ENCODE measurements at places on chromosomes 1 and 21.

GRCh38 chr21:17050156-17050555 is 462.7 kb upstream of the CXADR start:
- DNase-seq: no peak

DNA sequence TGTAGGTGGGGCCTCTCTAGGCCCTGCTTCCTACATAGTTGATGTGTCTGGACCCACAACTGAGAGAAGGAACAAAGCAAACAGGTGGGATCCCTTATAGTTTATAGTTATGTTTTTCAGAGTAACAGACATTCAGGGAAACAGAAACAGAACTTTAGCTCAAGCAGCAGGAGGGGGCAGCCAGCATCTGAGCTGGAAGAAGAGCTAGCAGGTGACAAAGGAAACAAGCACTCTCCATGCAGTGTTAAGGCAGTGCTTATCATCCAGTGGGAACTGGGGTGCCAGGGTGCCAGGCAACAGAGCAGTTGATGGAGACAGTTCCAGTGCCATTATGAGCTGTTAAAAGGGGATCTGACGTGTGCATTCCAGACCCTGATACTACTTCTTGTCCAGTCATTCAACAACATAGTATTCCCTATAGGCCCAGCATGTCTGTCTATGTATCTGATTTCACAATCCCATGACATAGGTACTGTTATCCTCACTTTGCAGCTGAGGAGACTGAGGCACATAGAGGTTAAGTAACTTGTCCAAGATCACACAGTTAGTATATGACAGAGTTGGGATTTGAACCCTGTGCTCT is 13.5 kb downstream of the HIVEP3 start:
- DNase-seq: no peak

- no peak for DNase-seq
Measured at GRCh38 chr1:172605641-172606040, 53.3 kb upstream of the FASLG start.

DNA sequence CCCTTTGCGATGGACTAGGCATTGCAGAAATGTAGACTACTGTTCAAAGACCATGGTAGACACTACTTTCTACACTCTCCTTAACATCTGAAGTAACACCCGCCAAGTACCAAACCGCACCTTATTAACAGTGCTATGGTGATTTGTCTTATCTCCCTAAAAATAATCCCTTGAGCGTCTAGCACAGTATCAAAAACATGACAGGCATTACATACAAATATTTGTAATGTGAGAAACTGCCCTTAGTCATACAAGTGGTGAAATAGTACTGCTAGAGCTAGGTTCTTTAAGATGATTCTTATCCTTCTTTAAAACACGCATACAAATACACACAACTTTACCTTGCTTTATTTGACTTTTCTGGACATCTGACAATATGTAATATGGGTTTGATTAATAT is 27.2 kb downstream of the PUM1 start:
- peak; percentile 62 for DNase-seq

- DNase-seq: peak; percentile 10
Measured at GRCh38 chr1:25148673-25149300, 83.5 kb downstream of the SYF2 start.

GRCh38 chr21:14985306-14985705 is 79.5 kb downstream of the NRIP1 start:
- DNase-seq: no peak

DNA sequence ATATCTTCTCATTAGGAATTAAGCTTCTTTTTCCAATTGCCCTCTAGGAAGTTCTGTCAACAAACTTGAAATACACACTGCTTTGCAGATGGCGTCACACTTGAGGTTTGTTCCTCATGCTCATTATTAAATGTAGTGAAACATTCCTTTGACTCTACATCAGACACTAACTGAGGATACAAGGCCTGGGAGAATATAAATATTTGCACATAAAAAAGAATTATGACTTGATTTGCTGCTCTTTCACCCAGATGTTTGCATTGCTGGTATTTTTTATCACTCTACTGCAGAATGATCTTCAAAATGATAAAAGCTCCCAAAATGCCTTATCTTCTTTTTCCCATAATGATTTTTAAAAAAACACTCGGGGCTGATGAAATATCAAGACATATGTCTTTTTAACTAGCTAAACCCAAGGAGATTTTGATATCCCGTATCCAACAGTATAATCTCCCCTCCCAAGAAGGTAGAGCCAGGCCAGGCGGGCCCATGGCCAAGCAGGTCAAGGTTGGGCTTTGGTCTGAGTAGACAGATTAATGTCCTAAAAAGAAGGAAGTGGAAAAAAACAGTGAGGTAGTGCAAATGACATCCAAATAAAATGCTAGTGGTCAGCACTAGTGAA is 264.6 kb downstream of the HHIPL2 start:
- DNase-seq: peak; percentile 47

DNA sequence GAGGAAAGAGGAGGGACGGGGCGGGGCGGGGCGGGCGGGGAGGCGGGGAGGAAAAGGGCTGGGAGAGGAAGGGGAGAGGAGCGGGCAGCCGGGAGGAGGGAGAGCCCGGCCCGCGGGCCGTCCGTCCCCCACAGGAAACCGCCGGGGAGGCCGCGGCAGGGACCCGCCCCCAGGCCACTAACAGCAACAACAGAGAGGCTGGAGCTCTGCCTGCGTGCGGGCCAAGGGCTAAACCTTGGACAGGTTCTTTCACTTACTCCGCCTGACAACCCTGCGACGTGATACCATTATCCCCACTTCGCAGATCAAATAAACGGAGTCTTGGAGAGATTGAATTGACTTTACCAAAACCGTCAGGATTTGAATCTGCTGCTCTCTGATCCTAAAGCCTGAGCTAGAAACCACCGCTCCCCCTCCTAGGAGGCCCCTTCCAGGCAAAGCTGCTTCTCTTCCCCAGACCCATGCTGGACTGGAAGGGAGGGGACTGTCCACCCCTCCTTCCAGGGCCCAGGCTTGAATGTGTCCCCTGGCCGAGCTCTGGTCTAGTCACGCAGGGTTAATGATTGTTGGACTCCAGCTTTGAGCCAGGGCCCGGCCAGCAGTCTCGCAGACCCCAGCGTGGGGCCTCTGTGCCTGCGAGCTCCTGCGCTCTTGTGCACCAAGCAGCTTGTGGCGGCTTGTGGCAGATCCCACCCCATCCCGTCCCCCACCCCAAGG is at the start of gene EVA1B:
TSS of gene EVA1B (minus strand) at position 10 of the 717 bp plus-strand sequence. CDS start 608 bp downstream, outside the sequence.
- peak; percentile 71 for DNase-seq

- no peak for DNase-seq
Measured at GRCh38 chr1:184895086-184895485, 79.2 kb downstream of the NIBAN1 start.

DNA sequence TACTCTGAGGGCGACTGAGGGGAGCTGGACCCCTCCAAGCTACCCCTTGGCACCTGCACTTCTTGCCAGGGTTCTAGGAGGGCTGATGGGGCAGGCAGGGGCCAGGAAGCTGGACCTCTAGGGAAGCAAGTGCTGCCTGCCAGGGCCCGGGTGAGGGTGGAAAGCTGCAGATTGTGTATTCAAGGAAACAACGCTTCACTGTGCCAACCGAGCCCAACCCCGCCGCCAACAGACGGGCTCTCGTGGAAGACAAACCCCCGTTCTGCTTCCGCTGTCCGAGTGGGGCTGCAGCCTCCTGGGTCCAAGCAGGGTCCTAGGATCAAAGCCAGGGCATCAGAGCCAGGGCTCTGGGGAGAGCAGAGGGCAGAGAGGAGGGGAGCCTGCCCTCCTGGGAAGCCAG is 3.2 kb downstream of the EFHD2 start:
- no peak for DNase-seq

- DNase-seq: no peak
Measured at GRCh38 chr1:89085781-89086180, 20.8 kb upstream of the GBP1 start.

DNA sequence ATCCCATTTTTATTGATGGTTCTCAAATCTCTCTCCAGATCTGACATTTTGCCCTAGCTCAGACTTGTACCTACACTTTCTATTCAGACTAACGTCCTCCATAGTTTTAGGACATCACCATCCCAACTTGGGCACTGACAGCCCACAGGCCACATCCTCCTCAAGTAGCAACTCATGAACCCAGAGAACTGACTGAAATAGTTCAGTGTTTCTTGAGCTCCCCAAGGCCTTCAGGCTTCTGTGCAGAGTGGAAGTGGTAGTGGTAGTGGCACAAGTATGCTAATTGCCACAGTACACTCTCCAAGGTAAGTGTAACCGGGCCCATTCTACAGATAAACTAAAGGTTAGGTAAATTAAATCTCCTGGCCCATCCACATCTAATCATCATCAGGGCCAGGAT is 112.6 kb downstream of the SLC45A1 start:
- DNase-seq: no peak

- no peak for DNase-seq
Measured at GRCh38 chr1:175217721-175218531, 25.4 kb upstream of the KIAA0040 start.

DNA sequence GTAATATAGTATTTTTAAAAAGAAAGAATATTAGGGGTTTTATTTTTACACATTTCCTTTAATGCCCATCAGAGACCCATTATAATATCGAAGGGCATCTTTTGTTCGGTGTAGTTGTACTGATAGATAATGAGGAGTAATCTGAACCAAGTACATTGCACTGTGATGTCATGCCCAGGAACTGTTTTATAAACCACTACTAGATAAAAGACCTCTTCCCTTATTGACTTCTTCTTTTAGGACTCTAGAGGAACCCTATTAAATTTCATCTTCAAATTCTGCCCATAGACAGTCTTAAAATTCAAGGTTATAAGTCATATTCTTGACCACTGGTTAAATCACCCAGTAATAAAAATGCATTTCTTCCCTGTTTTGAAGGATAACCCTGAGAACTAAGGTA is 206.5 kb downstream of the NRIP1 start:
- no peak for DNase-seq

DNA sequence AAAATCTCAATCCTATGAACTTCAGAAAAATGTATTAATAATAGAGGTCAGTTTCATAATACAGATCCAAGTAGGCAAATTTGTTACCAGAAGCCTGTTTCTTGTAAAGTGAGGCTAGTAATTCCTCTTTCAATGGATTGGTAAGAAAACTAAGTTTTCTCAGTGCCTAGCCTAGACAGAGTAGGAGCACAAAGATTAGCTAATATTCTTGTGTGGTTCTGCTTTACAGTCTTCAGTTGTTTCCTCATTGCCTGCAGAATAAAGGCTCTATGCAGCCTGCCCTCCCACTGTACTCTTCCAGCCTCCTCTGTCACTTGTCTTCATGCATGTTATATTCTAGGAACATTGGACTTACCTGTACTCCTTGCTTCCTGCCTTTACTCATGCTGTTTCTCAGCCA is 2.4 kb upstream of the PPP1R15B start:
- no peak for DNase-seq

DNA sequence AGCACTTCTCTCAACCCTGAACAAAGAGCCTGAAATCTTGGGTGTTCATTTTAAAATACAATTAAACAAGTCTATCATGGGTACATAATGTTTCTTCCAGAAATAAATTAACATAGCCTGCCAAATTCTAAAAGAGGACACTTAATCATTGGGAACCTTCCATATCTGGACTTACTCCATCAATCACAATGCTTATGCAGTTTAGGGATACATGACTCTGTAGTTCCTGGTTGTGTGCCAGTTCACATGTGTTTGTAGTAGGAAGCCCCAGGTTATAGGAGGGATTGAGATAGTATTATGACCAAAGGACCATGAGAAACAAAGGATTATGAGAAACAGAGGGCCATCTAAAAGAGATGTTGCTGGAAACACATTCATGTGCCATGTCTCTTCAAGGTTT is 19.1 kb upstream of the DAB1 start:
- no peak for DNase-seq

- peak; percentile 68 for DNase-seq
Measured at GRCh38 chr1:155989242-155990004, 11.1 kb upstream of the ARHGEF2 start.

DNA sequence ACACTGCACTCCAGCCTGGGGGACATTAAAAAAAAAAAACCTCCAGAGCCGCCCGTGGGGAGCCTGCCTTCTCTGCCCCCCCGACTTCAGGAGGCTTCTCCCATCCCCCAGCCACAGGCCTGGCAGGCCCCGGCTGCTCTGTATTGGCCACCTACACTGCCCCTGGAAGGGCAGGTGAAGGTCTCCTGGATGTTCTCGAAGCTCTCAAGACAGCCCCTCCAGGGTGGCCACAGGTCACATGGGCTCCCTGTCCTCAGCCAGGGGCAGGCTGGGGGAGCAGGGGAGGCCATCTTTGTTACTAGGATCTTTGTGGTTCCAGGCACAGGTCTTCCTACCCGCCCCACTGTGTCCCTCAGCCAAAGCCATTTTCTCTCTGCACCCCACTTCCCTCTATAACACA is 32.8 kb downstream of the PADI6 start:
- no peak for DNase-seq

- DNase-seq: no peak
Measured at GRCh38 chr1:153133267-153133666, 17.4 kb downstream of the SPRR2G start.

DNA sequence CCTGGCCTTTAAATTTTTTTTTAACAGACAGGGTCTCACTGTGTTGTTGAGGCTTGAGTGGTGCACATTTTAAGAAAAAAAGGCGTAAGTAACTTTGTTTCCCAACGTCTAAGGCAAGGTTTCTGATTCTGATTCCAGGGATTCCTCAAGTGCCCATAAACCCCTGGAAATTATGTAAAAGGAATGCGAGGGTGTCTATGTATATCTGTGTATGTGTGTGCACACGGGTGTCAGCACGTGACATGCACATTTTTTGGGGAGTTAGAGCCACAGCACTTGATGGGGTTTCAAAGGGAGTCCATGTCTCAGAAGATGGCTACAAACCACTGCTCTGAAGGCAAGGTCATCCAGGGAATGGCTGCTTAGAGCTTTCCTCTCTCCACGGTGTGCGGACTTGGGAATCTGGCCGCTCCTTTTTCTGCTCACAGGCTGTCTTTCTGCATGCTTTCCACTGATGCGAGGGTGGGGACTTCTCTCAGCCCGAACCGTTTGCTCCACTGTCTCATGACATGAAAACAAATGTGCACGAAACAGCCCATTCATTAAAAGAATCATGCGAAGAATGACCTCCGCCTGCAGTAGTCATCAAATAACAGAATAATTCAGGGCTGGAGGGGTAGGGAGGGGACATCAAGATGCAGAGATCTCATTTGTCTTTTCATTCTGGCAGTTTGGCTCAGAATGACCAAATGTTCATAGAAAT is 18.7 kb upstream of the RERE start:
- DNase-seq: no peak

DNA sequence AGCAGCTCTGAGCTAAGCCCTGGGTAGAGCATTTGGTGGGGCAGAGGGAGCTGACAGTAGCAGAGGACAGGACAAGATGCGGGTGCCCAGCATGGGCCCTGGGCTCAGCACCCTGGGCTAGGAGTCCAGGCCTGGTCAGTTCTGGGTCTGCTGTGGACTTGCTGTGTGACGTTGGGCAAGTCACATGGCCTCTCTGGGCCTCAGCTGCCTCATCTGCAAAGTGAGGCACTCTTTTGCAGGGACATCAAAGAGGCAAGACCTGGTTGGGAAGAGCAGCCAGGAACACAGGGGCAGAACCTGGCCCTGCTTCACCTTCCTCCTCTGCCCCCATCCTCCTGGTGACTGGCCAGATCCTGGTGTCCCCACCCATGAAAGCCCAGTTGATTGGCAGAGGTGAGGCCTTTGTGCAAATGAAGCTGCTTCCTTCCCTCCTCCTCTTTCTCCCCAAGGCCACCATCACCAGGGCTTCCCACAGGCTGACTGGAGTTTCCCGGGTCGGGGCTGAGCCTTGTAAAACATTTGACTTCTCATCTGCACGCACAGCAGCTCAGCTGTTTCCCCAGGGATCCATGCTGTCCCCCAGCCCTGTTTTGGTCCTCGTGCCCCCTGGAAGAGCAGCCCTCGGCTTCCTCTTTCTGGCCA is 350.5 kb downstream of the MATN1 start:
- DNase-seq: no peak
